Tibial nerve (tissue), 4 donors: ENCODE measurements at places on chromosomes 16 and 17.

GRCh38 chr17:50035421-50035879, 20.5 kb upstream of the ITGA3 start:
- H3K36me3 ChIP-seq, result no peaks in the 10 kb centered on the region
- peak overlapping the region; percentile 1 for H3K27ac ChIP-seq
- no peaks in the 10 kb centered on the region for H3K27me3 ChIP-seq
- DNase-seq, result no peak
- H3K4me1 ChIP-seq, result peaks cover 9% of the 10 kb centered on the region

DNA sequence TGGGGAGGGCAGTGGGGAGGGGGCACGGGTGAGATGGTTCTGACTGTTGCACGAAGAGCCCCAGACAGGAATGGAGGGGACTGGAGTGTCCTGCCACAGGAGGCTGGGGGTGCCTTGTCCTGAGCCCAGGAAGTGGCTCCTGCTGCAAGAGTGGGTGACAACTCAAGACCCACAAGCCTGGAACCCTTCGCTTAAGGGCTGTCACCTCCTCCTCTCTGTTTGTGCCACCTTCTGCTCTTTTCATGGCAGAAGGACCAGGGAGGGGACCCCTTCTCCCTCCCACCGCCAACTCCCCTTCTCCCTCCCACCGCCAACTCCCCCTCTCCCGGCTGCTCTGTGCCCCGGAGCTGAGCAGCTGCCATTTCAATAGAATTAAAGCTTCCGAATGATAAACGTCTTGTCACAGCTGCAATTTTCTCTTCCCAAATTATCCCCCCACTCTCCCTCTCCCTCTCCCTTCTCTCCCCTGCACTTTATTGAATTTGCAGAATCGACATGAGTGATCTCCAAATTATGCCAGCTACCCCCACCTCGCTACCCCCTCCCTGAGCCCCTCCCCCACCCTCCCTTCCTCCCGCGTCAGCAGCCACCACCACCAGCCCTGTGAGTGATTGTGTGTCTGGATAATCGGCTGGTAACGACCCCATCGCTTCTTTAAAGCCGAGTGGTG, 13.7 kb downstream of the GJD3 start:
- H3K27ac ChIP-seq, result peak overlapping the region; percentile 96
- peaks cover 9% of the 10 kb centered on the region for H3K36me3 ChIP-seq
- H3K4me3 ChIP-seq, result no peak overlapping the region
- DNase-seq, result no peak
- no peaks in the 10 kb centered on the region for H3K27me3 ChIP-seq

GRCh38 chr17:55546991-55547664, 35.9 kb upstream of the SMIM36 start:
- no peaks in the 10 kb centered on the region for H3K27me3 ChIP-seq
- H3K4me3 ChIP-seq, result no peak overlapping the region

- H3K4me1 ChIP-seq, result peaks cover 5% of the 10 kb centered on the region
- no peaks in the 10 kb centered on the region for H3K36me3 ChIP-seq
- peak overlapping the region; percentile 74 for H3K4me3 ChIP-seq
- H3K27ac ChIP-seq, result peak overlapping the region; percentile 98
- peak; percentile 6 for DNase-seq
Observed at GRCh38 chr17:51258756-51259563, 889 bp downstream of the MBTD1 start.

DNA sequence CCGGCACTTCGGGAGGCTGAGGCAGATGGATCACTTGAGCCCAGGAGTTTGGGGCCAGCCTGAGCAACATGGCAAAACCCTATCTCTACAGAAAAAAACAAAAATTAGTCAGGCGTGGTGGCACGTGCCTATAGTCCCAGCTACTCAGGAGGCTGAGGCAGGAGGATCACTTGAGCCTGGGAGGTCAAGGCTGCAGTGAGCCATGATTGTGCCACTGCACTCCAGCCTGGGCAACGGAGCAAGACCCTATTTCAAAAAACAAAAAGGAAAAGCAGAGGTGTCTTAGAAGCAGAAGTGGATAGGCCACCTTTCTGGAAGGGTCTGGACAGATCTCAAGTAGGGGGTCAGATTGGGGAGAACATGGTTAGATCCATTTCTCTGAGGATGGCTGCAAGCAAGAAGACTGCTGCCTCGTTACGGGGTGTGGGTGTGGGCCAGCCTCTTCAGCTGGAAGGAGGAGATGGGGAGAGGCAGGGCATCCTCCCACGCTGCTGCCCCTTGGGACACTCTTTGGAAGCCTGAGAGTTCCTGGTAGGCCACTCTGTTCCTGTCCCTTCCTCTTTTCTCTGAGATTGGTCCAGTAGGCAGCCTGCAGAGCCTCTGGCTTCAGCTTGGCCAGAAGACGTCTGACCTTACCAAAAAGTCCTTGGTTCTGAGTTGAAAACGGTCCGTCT, 208.0 kb downstream of the MSI2 start:
- peaks cover 16% of the 10 kb centered on the region for H3K4me1 ChIP-seq
- H3K36me3 ChIP-seq, result no peaks in the 10 kb centered on the region
- no peak overlapping the region for H3K4me3 ChIP-seq
- H3K27ac ChIP-seq, result no peak overlapping the region
- no peak for DNase-seq

DNA sequence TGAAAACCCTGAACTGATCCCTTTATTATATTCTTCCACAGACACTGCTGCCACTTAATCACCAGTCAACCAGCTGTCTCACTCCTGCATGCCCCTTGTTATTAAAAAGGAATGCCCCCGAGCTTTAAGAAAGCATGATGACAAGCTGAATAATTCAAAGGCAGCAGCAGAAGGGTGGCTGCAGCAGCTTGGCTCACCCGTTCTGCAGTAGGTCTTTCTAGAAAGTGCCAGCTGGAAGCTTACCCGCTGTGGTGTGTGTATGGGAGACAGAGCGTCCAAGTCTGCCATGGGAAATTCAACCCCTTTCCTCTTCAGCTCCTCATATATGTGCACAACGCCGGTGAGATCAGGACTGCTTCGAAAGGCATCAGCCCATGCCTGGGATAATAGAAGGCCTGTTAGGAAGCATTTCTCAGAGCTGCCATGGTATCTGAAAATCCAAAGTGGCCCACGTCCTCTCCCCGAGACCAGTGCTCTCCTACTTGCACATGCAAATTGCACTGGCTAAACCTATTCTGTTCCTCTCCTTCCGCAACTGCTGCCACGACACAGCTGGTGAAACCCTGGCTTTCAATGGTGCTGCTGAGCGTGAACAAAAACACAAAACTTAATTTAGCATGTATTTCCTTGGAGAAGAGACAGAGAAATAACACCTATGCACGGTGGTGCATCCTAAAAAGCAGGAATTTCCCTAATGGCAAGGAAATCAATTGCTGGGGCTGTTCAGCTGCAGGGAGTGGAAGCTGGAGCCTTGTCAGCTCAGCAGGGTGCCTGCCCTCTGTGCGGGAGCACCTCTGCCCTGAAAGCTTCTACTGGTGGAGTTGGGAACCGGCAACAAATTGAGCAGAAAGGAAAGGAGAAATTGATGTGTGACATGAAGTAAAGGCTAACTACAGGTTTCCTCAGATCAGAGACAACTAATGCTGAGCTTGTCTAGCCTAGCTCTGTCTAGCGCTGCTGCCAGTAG, 47.9 kb upstream of the SREBF1 start:
- DNase-seq, result no peak
- peaks cover 2% of the 10 kb centered on the region for H3K36me3 ChIP-seq
- no peaks in the 10 kb centered on the region for H3K27me3 ChIP-seq
- no peak overlapping the region for H3K4me3 ChIP-seq
- no peak overlapping the region for H3K27ac ChIP-seq
- peaks cover 42% of the 10 kb centered on the region for H3K4me1 ChIP-seq
